ENCODE measurements at places on chromosomes 2 and 18.

- DNase-seq, result no peak
Observed at GRCh38 chr2:211928201-211928600, 610.4 kb downstream of the ERBB4 start.

DNA sequence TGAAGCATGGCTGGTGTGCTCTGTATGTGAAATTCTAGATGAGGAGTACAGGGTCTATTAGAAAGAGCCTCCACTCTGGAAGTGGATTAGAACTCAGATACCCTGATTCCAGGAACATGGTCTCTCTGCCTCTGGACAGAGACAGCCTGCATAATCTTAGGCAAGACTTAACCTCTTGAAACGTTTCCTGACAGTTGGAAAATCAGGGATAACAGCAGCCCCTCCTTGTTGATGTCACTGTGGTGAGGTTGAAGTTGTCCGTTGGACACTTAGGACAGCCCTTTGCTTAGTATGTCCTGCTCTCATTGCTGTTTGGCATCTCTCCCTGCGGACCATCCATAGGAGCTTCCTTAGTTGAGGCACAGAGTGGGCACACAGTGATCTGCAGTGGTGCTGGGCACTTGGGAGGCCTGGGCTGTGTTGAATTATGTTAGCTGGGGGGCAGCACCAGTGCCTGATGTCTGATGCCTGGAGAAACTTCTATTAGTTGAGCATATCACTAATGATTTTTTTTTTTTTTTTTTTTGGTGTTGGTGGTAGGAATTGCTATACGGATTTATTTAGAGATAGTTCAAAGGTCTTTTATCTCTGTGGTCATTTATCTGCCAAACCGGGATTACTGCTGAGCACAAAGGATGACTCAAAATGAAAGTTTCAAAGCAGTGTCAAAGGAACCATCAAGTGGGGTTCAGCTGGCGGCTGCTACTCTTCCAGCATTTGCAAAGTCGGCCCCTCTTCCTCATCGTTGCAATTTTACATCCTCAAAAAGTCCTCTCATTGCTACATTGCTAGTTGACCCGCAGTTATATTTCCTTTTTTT lies 28.8 kb downstream of the SETBP1 start:
- DNase-seq, result no peak

DNA sequence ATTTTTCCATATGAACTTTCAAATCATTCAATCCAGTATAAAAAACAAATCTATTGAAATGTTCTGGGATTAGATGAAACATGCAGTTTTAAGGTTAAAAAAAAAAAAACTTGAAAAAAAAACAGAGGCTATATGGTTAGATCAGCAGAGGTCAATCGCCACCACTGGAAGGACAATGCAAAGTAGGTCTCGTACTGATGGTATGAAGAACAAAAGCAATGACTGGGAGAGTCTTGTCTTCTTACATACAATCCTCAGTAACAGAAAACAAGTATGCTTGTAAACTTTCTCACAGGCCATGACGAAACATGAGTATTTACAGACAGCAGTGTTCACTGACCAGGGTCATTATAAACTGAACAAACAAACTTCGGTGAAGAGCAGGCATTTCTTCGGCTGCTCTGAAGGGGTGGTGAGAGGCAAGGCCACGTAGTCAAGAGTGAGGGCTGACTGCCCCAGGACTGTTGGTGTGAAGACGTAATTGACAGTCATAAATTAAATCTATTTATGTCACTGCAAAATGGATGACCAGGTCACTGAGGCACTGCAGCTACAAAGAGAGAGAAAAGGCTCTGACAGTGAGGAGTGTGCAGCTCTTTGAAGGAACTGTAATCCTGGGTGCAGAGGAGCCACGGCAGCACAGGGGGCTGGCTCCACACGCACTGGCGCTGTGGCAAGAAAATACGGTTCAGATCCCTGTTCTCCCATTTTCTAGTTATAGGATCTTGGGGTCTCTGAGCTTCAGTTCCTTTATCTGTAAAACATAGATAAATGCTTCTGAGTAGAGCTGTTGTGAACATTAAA lies 60.0 kb downstream of the NXPH2 start:
- no peak for DNase-seq

DNA sequence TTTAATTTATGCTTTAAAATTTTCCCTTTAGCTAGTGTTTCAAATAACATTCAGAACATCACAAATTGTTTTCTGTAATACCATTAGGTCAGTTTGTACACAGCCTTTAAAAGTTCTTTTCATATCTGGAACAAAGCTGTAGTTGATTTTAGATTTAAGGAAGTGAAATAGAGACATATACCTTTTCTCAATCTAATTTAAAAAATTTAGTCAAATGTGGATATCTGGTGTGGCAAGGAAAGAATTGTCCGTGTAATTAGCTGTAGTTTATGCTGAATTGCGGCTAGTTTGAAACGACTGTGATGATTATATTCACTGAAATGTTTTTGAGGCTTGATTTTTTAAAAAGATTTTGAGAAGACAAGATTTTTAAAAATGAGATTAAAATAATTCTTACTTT lies 59.9 kb downstream of the EML6 start:
- DNase-seq, result no peak

DNA sequence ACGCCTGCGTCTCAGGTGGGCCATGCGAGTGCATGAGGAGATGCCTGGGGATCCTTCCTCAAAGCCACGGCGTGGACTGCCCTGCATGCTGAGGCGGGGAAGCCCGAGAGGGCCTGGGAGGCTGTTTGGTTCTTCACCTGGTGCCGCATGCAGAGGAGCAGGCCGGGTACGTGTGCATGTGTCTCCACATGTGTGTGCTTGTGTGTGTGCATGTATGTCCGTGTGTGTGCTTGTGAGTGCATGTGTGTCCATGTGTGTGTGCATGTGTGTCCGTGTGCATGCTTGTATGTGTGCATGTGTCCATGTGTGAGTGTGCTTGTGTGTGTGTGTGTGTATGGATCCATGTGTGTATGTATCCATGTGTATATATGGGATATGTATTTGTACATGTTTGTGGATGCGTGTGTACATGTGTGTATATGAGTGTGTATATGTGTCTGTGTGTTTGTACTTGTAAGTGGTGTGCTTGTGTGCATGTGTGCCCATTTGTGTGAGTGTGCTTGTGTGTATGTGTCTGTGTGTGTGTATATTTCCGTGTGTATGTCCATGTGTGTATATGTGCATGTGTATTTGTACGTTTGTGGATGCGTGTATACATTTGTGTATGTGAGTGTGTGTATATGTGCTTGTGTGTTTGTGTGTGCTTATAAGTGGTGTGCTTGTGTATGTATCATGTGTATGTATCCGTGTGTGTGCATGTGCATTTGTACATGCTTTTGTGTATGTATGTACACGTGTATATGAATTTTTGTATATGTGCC lies 79.0 kb downstream of the PTGR3 start:
- DNase-seq, result no peak

- no peak for DNase-seq
Observed at GRCh38 chr2:101064868-101065549, 62.9 kb downstream of the RPL31 start.

DNA sequence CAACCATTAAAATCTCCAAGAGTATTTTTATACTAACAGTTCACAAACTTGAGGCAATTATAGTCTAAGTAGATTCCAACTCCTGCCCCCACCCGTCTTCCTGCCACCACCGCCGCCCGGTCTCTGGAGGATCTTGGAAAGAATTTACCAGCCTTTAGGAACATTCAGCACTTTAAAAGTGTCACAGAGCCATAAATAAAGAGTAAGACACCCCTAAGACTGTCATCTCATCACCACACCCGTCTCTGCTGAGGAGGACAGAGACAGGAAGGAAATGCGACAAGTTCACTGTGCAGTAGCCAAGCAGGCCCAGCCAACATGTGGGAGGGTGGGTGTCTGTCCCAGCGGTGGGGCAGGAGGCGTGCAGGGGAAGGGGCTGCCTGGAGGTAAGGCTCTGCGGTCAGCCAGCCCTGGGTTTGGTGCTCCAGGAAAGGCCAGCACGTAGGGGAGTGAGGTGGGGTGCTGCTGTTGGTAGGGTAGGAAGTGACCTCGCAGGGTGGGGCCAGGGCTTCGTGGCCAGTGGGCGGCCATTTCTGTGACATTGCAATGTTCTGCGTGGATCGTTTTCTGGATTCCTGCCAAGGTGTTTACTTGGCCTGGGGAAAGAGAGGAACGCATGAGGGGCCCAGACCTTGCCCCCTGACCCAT lies 111.6 kb downstream of the FAM210A start:
- DNase-seq, result no peak

DNA sequence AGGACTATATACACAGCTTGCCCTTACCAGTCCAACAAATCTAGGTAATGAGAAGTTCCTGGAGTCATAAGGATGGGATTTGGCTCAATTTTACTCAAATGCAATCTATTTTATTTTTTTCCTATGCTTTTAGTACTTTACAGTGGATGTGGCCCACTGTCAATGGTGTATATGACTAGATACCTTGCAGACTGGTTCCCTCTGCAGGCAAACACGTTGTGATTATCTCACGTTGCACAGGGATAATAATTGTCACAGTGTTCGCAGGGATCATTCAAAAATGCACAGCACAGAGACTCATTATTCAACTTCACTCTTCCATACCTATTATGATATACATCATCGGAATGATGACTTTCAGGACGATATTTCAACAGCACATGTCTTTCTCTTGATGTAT lies 359.7 kb downstream of the MBD2 start:
- DNase-seq, result no peak

DNA sequence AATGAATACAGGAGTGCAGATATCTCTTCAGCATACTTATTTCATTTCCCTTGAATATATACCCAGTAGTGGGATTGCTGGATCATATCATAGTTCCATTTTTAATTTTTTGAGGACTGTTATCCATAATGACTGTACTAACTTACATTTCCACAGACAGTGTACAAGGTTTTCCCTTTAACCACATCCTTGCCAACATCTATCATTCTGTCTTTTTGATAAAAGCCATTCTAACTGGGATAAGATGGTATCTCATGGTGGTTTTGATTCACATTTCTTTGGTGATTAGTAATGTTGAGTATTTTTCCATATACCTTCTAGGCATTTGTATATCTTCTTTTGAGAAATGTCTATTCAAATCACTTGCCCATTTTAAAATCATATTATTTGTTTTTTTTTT lies 325.2 kb downstream of the CYP26B1 start:
- DNase-seq, result no peak

DNA sequence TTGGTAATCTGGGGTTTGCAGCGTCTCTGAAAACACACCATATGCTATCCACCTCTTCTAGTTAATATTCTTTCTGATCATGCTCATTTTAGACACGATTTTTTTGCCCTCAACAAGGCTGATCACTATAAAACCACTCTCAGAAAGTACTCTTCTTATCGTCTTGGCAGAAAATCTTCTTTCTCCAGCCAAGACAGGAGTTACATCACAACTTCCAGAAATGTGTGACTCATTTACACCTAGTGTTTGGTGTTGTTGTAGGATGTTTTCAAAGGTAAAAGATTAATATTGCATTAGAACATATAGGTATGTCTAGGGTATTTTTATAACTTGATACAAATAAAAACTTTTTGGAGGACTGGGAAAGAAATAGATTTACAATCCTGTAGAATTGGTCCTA lies 138.5 kb upstream of the NETO1 start:
- DNase-seq, result no peak

GRCh38 chr2:73418343-73418742 lies 32.7 kb downstream of the ALMS1 start:
- no peak for DNase-seq

GRCh38 chr2:234341306-234341985 lies 155.4 kb downstream of the ARL4C start:
- DNase-seq, result no peak

- DNase-seq, result no peak
Observed at GRCh38 chr2:229081411-229081810, 189.7 kb downstream of the PID1 start.

- no peak for DNase-seq
Observed at GRCh38 chr2:201191132-201191875, 8.4 kb downstream of the CASP10 start.

DNA sequence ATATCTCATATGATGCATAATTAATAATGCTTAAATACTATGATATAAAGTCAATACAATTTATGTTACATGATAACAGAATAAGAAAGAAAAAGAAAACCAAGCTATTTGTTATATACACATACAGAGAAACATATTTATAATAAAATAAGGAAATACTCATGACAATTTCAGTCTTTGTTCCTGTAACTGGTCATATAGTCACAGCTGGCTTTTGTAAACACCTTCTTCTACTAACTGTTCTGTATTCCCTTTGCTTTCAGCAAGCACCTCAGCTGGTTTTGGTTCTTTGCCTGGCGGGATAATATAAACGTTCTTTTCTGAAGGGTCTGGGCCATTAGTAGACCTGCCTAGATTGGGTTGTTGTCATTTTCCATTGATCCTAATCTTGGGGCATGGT lies 158.5 kb downstream of the COPS8 start:
- no peak for DNase-seq

DNA sequence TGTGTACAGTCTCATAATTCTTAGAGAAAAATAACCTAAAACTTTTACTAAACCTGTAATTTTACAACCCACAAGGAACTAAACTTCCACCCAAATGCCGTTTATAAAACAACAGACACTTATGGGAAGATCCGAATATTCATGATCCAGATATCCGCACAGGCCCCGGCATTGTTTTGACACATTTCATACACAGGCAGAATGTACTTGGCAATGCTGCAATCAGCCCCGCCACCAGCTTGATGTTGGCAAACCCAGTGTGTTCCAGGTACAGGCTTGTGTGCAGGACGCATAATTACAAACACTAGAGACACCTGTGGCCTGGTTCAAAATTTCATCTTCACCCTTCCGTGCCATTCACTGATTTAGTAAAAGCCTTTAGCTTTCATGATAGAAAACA lies 393.0 kb upstream of the SALL3 start:
- no peak for DNase-seq

- DNase-seq, result no peak
Observed at GRCh38 chr2:191598296-191598695, 79.6 kb upstream of the NABP1 start.

- no peak for DNase-seq
Observed at GRCh38 chr2:26674771-26675170, 17.8 kb upstream of the KCNK3 start.

GRCh38 chr2:153474876-153475435 lies 3.6 kb downstream of the RPRM start:
- DNase-seq, result no peak

DNA sequence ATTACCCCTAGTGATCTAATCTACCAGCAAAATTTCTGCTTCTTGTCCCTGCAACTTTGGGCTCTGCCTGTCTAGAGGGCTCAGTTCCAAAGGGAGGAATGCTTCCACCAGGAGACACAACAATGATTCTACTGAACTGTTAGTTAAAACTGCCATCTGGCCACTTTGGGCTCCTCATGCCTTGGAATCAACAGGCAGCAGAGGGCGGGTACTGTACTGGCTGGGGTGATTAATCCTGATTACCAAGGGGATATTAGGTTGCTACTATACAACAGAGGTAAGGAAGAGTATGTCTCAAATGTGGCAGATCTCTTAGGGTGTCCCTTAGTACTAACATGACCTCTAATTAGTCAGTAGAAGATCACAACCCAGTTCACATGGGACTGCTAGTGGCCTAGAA lies 21.4 kb downstream of the HADHA start:
- no peak for DNase-seq

Measured in stimulated activated CD8-positive, alpha-beta memory T cell treated with anti-CD3 and anti-CD28 coated beads, Interleukin-7, amount 100 ng/mL, for 48 hours (primary cell).